Fibroblast of lung (primary cell): ENCODE measurements at places on chromosomes 5 and 9. TPM values are rescaled to one million over a fixed set of nuclear protein-coding genes. Genes with fewer than 3 reads are reported as not detected.
A peak's percentile ranks its signal among the peaks of the same experiment; 100 is the strongest.

GRCh38 chr5:14277385-14278320, 134.5 kb downstream of the TRIO start:
- DNase-seq, result no peak

DNA sequence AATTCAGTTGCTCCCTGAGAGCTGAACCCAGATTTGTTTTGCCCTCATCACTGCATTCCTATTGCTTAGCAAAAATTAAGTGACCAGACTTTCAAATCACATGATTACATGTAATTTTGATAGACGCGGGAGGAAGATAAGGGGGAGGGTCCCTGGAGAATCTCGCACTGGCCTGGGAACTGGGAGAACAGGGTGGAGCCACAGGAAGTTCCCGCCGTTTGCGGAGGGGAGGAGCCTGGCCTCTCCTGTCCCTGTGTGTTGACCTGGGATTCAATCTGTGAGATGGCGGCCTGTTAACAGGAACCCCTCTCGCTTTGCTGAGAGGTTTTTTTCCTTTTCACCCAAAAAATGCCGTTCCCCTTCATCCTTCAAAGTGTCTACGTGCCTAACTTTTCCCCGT, 142.9 kb upstream of the OR13F1 start:
- DNase-seq, result no peak

ADAMTS12 gene
- 6.4 and 10.7 TPM in 2 replicates for total RNA-seq

TGFBI gene
- total RNA-seq, result 270 and 398 TPM in 2 replicates

- no peak for DNase-seq
These were observed 89.9 kb downstream of the DAB2IP start for GRCh38 chr9:121741228-121741918.

DNA sequence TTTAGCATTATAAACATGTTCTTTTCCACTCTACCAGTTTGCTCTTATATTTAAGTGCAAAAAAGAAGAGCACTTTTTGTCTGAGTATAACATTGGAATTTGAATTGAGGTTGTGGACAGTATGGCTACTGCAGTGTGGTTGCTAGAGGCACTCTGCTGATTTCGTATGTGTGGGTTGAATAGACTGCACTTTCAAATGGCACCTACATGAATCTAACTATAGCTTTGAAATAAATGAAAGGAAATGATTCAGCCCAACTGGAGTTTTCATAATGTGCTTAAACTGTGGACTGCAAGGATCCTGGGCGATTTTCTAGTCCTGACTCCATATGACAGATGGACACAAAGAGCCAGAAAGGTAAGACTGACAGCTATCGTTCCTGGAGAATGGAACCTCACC, 657.6 kb upstream of the RIOK2 start:
- DNase-seq, result peak; percentile 65

RGS14 gene
- 2.6 and 4.1 TPM in 2 replicates for total RNA-seq

- DNase-seq, result no peak
These were observed 27.8 kb downstream of the CRHBP start for GRCh38 chr5:76980518-76981144.

CYLC2 gene
- not detected in 2 replicates for total RNA-seq

GRCh38 chr9:137739371-137740309, 120.8 kb downstream of the EHMT1 start:
- DNase-seq, result no peak

DNA sequence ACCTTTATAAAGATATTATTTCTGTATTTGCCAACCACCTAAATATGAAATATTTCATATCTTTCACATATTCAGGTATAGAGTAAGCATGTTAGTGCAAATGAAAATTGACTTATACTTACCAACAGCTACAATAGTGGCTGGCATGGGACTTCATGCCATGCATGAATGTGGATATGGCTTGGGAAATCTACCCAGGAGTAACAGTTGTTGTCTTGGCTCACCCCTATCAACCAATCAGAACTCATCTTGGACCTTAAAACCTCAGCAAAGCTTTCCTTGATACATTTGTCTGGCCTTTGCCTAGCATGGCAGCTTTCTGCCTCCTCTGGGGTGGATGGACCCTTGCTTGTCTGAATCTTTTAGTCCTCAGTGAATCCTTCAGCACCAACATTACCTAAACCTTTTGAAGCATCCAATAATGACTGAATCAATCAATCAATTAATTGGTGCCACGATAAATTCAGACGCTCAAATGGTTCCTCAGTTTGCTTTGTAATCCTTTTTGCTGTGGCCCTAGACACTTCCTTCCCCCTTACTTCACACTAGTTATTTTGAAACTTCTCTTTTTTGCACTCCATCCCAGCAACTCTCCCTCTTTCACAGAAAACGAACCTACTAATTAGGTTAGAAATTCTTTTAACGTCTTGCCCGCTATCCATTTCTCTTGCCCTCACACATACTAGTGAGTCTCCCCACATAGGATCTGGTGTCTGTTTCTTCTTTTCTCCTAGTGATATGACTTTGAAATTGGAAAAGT, 132.3 kb upstream of the ZNF608 start:
- no peak for DNase-seq

- DNase-seq, result no peak
These were observed 1.4 kb downstream of the GNAQ start for GRCh38 chr9:78030296-78030552.

DNA sequence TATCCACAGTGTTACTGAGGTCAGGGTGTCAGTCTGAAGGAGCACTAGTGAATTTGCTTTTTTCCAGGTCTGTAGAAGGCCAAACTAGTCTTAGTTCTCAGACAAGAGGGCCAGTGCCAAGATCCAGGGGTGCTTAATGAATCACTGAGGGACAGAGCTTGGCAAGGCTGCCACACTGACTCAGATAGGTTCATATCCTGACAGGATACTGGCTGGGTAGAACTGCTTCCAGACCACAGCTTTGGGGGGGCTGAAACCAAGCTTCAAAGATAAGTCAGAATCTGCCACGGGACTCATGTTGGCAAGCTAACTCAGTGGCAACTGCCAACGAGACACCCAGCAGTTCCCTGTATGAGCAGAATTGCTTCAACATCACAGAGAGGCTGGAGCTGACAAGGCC, 1125.4 kb downstream of the EFNA5 start:
- peak; percentile 68 for DNase-seq

- DNase-seq, result no peak
These were observed 15.0 kb downstream of the PTAR1 start for GRCh38 chr9:69744688-69745380.

DNA sequence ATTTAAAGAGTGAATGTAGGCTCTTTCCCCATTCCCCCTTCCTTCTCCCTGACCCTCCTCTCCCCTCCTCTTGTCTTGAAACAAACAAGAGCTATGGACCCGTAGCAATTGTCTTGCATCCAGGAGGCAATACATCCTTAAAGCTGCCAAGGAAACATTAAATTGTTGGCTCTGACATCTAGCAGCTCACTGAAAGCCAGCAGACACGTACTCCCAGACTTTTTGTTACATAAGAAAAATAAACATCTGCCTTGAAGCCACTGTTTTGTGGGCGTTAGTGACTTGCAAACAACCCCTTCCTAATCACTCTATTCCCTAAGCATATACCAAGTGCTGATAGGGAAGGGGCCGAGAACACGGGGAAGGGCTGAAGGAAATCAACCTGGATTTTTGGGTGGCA, 8.6 kb downstream of the SLC45A2 start:
- peak; percentile 36 for DNase-seq

DNA sequence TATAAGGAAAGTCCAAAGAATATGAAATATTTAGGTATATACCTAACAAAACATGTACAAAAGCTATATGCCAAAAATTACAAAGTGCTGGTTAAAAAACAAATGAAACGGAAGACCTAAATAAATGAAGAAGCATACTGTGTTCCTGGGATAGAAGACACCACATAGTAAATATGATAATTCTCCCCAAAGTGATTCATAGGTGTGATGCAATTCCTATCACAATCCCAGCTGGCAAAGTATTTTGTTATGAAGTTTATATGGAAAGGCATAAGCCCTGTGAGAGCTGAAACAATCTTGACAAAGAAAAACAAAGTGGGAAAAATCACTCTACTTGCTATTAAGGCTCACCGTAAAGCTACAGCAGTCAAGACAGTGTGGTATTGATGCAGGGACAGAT, 2.6 kb upstream of the SMIM23 start:
- peak; percentile 68 for DNase-seq

DNA sequence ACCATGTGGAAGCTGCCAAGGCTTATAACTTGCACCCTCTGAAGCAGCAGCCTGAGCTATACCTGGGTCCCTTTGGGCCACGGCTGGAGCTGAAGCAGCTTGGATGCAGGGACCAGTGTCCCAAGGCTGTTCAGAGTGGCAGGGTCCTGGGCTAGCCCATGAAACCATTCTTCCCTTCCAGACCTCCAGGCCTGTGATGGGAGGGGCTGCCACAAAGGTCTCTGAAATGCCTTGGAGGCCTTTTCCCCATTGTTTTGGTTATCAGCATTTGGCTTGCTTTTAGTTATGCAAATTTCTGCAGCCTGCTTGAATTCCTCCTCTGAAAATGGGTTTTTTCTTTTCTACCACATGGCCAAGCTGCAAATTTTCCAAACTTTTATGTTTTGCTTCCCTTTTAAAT, 433.7 kb upstream of the ACO1 start:
- DNase-seq, result no peak

IFNA2 gene
- not detected in 2 replicates for total RNA-seq

DNA sequence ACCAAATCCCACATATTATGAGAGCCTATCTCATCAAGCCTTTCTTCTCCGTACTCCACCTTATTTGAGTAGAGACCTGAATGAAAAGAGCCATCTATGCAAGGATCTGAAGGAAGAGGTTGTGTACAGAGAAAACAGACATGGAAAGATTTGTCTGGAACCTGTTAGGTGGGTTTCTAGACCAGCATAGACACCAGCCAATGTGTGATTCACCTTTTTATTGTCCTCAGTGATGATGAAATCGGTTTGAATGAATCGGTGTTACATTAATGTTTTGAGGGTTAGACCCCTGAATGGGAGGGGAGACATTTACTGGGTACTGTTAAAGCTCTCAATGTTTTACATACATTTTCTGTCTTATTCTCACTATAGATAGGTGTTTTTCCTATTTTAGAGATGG, 223.6 kb downstream of the NMUR2 start:
- no peak for DNase-seq

- DNase-seq, result peak; percentile 26
These were observed 82.7 kb upstream of the CLINT1 start for GRCh38 chr5:157941616-157942015.

GRCh38 chr5:133773247-133774202, 161.2 kb upstream of the FSTL4 start:
- DNase-seq, result no peak

- no peak for DNase-seq
These were observed 104.0 kb downstream of the FSTL4 start for GRCh38 chr5:133508331-133508730.

GRCh38 chr5:35598707-35599370, 18.8 kb upstream of the SPEF2 start:
- no peak for DNase-seq

HOMER1 gene
- 6.8 and 8.7 TPM in 2 replicates for total RNA-seq

GRCh38 chr5:167671176-167671575, 620.3 kb upstream of the WWC1 start:
- peak; percentile 77 for DNase-seq

ARPC5L gene
- 11.0 and 13.2 TPM in 2 replicates for total RNA-seq

PDCD1LG2 gene
- 4.9 and 6.9 TPM in 2 replicates for total RNA-seq

IFNK gene
- not detected in 2 replicates for total RNA-seq

RAPGEF6 gene
- 30.0 and 35.7 TPM in 2 replicates for total RNA-seq

PALM2AKAP2 gene
- total RNA-seq, result 6.9 and 9.9 TPM in 2 replicates

- DNase-seq, result no peak
These were observed 29.2 kb downstream of the CD14 start for GRCh38 chr5:140603734-140604133.

CDO1 gene
- total RNA-seq, result 4.6 and 6.9 TPM in 2 replicates

GRCh38 chr5:31192442-31192841, 1.0 kb upstream of the CDH6 start:
- no peak for DNase-seq
